Eye (tissue), 1 donor: ENCODE measurements at places on chromosomes 5 and 9.
A peak's percentile ranks its signal among the peaks of the same experiment; 100 is the strongest.

- DNase-seq, result no peak
Measured at GRCh38 chr5:149956685-149957084, 3.9 kb upstream of the SLC26A2 start.

DNA sequence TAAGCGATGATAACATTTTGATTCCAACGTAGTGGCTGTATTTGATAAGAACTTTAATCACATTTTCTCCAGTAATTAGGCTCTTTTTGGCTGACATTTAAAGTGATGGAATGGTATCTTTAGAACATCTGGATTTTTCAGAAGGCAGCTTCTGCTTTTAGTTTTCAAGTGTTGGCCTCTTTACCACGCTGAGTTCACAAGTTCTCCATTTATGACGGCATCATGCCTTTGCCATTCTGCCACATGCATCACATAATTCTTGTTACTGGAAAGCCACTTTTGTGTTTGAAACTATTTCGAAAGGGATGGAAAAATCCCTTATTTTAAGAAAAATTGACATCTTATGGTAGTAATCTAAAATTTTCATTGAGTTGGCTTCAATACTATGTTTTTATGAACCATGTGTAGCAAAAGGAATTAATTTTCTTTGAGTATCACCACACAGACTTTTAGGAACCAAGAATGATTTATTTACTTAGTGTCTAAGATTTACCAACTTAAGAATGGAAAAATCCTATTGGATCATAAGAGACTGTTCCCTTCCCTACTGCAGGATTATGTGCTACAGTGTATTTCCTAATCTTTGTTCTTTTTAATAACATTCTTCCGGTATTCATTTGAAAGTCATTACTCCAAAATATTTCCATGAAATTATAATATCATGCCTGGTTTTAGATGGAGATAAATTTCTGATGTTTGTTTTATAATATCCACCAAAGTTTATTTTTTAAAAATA is 344.2 kb downstream of the ADGRV1 start:
- no peak for DNase-seq

- DNase-seq, result peak; percentile 61
Measured at GRCh38 chr5:31936683-31937082, 237.4 kb downstream of the GOLPH3 start.

- DNase-seq, result peak; percentile 69
Measured at GRCh38 chr5:149002053-149002452, 60.8 kb downstream of the SH3TC2 start.

- DNase-seq, result peak; percentile 75
Measured at GRCh38 chr9:121634329-121635261, 16.8 kb upstream of the DAB2IP start.

DNA sequence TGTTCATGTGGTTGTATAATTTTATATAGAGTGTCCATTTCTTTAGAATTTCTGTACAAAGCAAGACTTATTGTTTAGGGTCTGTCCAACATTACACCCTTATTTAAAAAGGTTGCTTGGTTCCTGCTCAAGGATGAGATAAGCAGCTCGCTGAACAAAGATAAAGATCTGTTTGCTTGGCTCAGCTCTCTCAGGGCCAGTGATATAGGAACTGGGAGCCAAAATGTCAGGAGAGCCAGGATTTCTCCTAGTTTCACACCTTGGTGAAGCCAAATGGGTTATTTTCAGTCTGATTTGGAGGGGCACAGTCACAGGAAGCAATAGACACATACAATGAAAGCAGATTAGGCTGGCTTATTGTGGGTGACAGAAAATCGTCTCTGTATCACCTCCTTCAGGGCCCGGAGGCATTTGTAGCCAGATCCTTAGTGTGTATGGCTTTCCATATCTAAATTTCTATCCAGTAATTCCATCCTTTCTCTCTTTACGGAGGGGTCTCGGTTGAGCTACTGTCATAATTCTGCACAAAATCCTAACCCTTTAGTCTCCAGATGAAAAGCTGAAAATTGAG is 396.4 kb downstream of the TMEM232 start:
- DNase-seq, result no peak

DNA sequence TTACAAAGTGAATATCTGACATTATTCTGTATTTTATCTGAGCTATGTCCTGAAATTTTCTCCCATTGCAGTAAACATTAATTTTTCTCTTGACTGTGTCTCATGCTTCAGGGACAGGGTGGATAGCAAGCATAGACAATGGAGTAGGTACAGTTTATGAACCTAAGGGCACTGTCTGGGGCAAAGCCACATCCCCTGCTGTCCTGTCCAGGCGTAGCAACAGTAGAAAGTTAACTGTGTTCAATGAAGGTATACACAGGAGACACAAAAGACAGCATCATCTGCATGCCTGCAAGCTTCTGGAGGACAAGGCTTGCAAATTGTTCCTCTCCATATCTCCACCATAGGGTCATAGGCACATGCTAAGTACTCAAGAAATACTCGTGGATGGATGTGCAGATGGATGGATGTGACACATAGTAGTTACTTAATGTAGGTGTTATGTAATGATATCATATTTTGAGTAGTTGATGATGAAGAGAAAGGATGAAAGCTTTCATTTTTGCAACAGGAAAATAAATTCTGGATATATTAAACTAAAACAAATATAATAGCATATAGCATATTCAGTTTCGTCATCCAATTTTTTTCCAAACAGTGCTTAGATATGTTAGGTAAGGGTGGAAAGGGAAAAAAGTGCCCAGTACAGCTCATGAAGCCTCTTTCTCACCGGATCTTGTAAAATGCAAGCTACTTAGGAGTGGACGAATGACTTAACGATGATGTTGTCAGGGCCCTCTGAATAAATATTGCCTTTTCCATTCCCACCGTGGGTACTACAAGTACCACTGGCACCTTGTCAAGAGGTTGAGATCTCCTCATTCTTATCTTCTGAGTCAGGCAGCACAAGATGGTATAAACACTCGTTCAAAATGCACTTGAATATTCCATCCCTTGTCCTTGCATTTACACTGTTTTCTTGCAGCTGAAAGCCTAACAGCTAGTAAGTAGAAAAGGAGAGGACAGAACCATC is 19.9 kb upstream of the ZSWIM6 start:
- DNase-seq, result no peak

- DNase-seq, result no peak
Measured at GRCh38 chr5:2865856-2866255, 114.4 kb upstream of the IRX2 start.

DNA sequence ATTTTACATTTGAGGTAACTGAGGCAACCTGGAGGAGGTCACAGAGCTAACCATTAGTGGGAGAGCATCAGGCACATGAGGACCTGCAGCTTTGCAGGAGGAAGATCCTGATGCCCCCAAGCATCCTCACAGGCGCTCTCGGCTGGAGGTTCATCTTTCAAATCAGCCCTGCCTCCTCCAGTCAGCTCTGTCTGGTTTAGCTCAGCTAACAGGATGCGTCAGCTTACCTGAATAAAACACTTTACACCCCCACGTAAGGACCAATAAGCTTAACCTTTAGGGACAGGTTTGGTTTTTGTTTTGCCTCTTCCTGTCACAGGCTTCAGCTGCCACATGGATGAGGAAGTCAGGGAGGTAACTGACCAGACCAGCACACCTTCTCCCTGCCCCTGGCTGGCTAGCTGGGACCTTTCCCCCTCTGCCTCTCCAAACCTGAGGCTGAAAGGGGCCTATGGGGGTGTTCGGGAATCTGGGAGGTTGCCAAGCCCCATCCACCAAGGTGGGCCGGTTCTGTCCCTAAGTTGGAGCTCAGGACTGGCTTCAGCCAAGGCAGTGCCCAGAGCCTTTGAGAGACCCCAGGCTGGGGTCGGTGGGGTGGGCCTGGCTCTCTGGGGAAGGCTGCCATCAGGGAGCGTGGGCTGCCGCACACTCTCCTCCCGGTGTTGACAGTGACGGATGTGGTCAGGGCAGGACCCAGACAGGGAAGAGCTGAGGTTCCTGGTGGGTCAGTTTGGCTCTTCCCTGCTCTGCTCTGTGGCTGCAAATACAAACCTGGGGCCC is 20.0 kb upstream of the FCN1 start:
- no peak for DNase-seq

GRCh38 chr9:2461892-2462291 is 159.7 kb upstream of the VLDLR start:
- DNase-seq, result peak; percentile 67

- DNase-seq, result no peak
Measured at GRCh38 chr5:102886586-102886985, 131.5 kb downstream of the PAM start.

- DNase-seq, result no peak
Measured at GRCh38 chr5:14928661-14929060, 57.1 kb upstream of the ANKH start.

DNA sequence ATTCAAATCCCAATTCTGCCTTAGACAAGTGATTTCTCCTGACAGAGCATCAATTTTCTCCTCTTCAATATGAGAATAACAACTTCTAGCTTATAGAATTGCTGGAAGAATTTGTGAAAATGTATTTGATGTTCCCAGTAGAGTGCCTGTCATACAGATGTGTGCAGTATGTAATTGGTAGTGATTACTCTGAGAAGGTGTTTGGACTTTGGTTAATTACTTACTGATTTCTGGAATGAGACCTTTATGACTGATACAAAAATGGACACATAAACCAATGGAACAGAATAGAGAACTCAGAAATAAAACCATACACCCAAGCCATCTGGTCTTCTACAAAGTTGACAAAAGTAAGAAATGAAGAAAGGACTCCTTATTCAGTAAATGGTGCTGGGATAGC is 101.9 kb upstream of the TRIM32 start:
- no peak for DNase-seq
